ENCODE measurements at places on chromosomes 12 and 14. TPM values are rescaled to one million over a fixed set of nuclear protein-coding genes. Genes with fewer than 3 reads are reported as not detected.

RNASE1 gene
- not detected for total RNA-seq

C3AR1 gene
- 3.5 TPM for total RNA-seq

DNA sequence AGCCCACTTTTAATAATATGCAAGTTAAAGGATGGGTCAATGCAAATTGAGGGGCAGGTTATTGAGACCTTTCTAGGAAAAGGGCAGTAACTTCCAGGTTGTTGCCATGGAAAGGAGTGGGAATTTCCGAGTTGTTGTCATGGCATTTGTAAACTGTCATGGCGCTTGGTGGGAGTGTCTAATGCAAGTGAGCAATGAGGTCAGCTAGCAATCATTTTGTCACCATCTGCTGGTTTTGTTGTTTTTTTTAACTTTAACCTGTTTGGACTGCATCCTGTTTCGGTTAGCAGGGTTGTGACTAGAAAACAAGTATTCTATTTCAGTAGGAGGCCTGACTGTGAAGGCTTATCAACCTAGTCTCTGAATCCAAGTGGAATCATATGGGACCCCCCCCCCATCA, 85.8 kb upstream of the TSPAN11 start:
- no peak for DNase-seq

- no peak for DNase-seq
Observed at GRCh38 chr14:65075628-65076325, 26.5 kb downstream of the MAX start.

DHRS2 gene
- 1.2 TPM for total RNA-seq

GRCh38 chr12:8911606-8912268, 2.6 kb upstream of the PHC1 start:
- no peak for DNase-seq

DNA sequence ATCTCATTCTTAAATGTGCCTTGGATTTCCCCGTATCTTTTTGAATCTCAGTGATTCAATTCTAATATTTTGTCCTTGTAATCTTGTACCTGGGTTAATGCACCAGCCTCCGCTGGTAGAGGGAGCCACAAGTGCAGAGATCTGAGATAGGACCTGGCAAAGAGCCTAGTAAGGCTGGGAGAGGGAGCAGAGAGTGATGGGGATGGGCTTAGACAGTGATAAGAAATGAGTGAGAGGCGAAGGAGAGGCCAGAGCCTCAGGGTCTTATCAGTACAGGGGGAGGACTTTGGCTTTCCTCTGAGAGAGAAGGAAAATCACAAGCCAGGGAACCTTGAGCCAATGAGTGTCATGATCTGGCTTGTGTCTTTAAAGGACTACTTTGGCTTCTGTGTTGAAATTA, 30.5 kb upstream of the LMNTD1 start:
- peak; percentile 25 for DNase-seq

DNA sequence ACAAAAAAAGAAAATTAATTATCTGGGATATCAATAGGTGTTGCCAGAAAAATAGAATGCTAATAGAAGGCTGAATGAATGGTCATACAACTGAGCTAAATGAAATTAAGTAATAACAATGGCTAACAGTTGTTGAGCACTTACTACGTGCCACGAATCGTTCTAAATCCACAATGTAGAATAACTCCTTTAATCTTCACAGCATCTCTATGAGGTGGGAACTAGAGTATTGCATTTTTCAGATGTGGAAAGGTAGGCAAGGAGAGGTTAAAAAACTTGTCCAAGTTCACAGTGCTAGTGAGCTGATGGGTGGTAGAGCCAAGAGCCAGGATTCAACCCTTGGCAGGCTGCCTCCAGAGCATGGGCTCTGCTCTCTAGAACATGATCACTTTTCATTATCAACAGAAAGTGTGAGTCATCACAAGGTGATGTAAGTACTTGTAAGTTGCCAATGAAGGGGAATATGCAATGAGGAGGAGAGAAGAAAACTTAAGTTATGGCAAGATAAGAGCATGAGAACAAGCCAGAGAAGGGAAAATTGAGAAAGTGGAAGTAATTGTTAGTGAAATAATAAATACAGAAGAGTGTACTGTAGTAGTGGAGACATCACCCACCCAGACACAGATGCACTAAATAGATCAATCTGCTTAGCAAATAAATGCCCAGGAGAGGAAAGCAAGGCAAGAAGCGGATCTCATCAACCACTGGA, 122.1 kb downstream of the PRKD1 start:
- DNase-seq: peak; percentile 86

- no peak for DNase-seq
Observed at GRCh38 chr12:67826946-67827720, 162.1 kb upstream of the IFNG-AS1 start.

- no peak for DNase-seq
Observed at GRCh38 chr14:54891471-54892245, 11.0 kb downstream of the GCH1 start.

DNA sequence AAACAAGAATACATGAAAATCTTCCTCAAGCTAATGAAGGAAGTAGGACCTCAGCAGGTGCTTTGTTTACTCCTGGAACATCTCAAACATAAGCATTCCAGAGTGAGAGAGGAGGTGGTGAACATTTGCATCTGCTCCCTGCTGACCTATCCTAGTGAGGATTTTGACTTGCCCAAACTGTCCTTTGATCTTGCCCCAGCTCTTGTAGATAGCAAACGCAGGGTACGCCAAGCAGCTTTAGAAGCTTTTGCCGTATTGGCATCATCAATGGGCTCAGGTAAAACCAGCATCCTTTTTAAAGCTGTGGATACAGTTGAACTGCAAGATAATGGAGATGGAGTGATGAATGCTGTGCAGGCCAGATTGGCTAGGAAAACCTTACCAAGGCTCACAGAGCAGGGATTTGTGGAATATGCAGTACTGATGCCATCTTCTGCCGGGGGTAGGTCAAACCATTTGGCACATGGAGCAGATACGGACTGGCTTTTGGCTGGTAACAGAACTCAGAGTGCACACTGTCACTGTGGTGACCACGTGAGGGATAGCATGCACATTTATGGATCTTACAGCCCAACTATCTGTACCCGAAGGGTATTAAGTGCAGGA, 1.9 kb downstream of the TOGARAM1 start:
- no peak for DNase-seq

PLA2G1B gene
- total RNA-seq: not detected

DNA sequence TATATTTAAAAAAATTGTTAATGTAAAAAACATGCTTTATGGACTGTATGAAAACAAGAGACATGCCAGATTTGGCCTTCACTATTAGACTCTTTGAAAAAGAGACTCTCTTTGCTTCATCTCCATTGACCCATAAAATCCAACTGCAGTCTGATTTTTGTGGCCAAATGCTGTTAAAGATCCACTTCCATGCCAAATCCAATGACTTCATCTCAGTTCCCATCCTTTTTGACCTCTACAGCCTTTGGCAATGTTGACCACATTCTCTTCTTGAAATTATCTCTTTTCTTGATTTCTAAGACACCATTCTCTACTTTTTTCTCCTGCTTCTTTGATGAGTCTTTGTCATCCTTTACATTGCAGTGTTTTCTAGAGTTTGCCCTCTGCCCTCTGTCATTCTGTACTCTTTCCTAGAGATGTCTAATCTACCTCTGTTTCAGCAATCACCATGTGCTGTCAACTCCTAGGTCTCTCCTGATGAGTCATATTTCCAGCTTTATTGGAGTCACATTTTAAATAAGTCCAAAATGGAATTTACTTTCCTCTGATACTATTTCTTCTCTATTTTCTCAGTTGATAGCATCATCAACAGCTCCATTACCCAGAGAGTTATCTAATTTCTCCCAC, 2.4 kb downstream of the TMPRSS12 start:
- no peak for DNase-seq

VRK1 gene
- 119 TPM for total RNA-seq

ADAM21 gene
- total RNA-seq: not detected

DNA sequence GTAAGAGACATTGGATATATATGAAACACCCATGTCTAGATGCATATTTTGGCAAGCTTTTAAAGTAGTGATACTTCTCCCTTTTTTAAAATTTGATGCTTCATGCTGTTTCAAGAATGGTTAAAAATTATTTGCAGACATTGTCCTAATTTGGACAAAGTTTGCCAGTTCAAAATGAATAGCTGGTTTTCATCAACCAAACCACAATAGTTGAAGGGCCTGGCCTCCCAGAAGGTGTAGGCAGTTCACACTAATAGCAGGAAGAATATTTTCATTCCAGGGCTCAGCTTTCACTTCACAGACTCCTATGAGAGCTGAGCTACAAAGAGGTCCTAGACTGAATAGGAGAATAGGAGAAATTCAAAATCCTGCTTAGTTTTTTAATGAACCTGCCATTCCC, 78.7 kb downstream of the STXBP6 start:
- DNase-seq: no peak

- DNase-seq: no peak
Observed at GRCh38 chr14:51516706-51517395, 134.9 kb upstream of the FRMD6 start.

ZNF410 gene
- 60.4 TPM for total RNA-seq

- no peak for DNase-seq
Observed at GRCh38 chr14:35416108-35416750, 11.7 kb upstream of the NFKBIA start.

DNA sequence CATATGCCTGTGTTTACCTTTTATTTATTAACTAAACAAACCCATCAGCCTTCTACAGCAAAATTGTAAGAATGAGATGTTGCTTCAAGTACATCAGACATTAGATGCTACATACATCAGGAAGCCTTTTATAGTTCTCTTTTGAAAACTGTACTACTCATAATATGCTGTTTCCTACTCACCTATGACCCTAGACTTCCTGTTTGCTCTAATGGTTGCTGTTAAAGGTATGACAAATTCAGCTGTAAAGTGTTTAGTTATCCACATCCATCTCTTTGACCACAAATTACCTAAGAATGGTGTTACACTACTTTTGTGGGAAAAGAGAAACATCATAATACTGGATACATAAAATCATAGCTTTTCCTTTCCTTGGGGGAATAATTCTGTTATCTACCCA, 220.0 kb downstream of the RAD51B start:
- peak; percentile 5 for DNase-seq

GRCh38 chr12:82414926-82415325, 56.6 kb downstream of the METTL25 start:
- DNase-seq: no peak
